ENCODE measurements at places on chromosomes 2 and 18.

GRCh38 chr18:31386741-31387140 lies 10.2 kb downstream of the DSG4 start:
- no peak overlapping the region for H3K27ac ChIP-seq
- no peaks in the 10 kb centered on the region for H3K36me3 ChIP-seq
- H3K4me3 ChIP-seq, result no peak overlapping the region
- H3K27me3 ChIP-seq, result no peaks in the 10 kb centered on the region
- no peak for DNase-seq

GRCh38 chr18:78641689-78642231 lies 337.9 kb upstream of the SALL3 start:
- no peak overlapping the region for H3K27ac ChIP-seq
- H3K36me3 ChIP-seq, result no peaks in the 10 kb centered on the region

- no peak overlapping the region for H3K4me3 ChIP-seq
- no peaks in the 10 kb centered on the region for H3K36me3 ChIP-seq
- H3K27me3 ChIP-seq, result no peaks in the 10 kb centered on the region
- DNase-seq, result no peak
Observed at GRCh38 chr18:22424565-22424963, 6.8 kb upstream of the CTAGE1 start.

DNA sequence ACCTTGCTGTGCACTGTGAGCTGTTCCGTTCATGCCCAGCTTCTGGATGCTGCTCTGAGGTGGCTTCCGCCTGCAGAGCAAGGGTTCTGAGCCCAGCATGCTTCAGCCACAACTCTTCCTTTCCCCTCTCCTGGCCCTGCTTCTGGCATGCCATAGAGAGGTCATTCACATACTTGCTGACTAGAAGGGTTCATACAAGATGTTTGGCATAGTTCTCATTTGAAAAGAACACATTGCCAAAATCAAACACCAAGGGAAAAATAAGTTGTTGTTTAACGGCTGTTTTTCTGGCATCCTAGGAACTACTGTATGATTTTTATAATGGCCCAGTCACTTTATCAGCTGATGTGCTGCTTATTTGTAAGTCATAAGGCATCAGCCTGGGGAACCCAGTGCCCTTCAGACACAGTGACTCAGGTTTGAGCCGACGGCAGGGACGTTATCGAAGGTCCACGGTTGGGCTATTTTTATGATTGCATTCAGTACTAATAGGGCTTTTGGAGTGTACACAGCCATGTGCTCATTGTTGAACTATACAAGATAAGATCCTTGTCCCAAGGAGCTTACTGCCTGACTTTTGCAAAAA lies 53.9 kb upstream of the CTAGE1 start:
- H3K27me3 ChIP-seq, result no peaks in the 10 kb centered on the region
- no peaks in the 10 kb centered on the region for H3K4me1 ChIP-seq
- no peaks in the 10 kb centered on the region for H3K36me3 ChIP-seq
- no peak overlapping the region for H3K4me3 ChIP-seq

- no peak overlapping the region for H3K4me3 ChIP-seq
- no peak overlapping the region for H3K27ac ChIP-seq
- H3K36me3 ChIP-seq, result no peaks in the 10 kb centered on the region
- peaks cover 24% of the 10 kb centered on the region for H3K4me1 ChIP-seq
- H3K27me3 ChIP-seq, result no peaks in the 10 kb centered on the region
- no peak for DNase-seq
Observed at GRCh38 chr2:28080911-28081310, 190.4 kb downstream of the BABAM2 start.

DNA sequence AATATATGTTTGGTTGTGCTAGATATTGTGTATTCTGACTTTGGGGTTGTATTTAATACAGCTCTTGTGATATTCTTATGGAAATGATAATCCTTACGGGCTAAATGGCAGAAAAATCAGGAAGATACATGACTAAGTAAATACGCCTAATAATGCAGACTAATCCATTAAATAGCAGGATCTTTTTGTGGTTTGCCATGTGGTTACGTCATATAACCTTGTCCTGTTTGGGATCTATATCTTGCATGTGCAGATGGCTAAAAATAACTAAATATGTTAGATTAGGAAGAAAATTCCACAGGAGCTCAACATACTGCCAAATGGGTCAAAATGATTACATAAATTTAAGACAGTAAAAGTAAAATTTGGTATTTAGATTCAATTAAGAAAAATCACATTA lies 83.0 kb downstream of the NEB start:
- H3K4me3 ChIP-seq, result no peak overlapping the region
- no peak for DNase-seq
- peaks cover 3% of the 10 kb centered on the region for H3K4me1 ChIP-seq
- no peaks in the 10 kb centered on the region for H3K36me3 ChIP-seq

DNA sequence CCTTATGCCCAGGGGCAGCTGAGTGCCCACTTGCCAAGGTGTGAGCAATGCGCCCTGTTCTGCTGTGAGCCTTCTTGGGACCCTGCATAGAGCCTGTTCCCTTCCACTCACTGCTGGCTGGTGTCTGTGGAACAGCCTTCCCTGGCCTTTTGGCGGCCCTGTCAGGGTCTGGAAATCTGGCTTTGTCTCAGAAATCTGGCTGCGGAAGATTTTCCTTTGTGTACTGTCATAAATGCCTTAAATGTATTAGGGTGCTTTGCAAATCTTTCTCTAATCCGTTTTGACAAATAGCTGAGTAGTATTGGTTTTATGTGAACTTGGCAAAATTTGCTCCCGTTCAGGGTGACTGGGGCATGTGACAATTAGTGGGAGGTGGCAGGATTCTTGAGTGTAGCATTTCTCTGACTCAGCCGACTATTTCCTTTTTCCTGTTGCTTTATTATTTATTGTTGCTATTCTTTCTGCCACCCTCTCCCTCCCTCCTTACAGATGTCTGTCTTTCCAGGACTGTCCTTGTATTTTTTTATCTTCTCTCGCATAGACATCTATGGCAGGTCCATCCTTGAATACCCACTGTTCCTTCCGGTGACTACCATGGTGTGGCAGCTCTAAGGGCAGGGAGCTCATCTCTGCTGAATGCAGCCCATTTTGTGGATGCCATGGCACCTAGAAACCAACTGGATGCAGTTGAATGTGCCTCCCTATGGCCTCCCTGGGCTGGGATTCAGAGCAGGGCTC lies 41.8 kb downstream of the LDLRAD4 start:
- no peaks in the 10 kb centered on the region for H3K27me3 ChIP-seq
- H3K4me3 ChIP-seq, result no peak overlapping the region
- H3K4me1 ChIP-seq, result peaks cover 20% of the 10 kb centered on the region
- no peak overlapping the region for H3K27ac ChIP-seq

- H3K4me1 ChIP-seq, result peaks cover 29% of the 10 kb centered on the region
- no peak for DNase-seq
- H3K36me3 ChIP-seq, result no peaks in the 10 kb centered on the region
Observed at GRCh38 chr2:207321514-207321913, 155.8 kb upstream of the KLF7 start.

DNA sequence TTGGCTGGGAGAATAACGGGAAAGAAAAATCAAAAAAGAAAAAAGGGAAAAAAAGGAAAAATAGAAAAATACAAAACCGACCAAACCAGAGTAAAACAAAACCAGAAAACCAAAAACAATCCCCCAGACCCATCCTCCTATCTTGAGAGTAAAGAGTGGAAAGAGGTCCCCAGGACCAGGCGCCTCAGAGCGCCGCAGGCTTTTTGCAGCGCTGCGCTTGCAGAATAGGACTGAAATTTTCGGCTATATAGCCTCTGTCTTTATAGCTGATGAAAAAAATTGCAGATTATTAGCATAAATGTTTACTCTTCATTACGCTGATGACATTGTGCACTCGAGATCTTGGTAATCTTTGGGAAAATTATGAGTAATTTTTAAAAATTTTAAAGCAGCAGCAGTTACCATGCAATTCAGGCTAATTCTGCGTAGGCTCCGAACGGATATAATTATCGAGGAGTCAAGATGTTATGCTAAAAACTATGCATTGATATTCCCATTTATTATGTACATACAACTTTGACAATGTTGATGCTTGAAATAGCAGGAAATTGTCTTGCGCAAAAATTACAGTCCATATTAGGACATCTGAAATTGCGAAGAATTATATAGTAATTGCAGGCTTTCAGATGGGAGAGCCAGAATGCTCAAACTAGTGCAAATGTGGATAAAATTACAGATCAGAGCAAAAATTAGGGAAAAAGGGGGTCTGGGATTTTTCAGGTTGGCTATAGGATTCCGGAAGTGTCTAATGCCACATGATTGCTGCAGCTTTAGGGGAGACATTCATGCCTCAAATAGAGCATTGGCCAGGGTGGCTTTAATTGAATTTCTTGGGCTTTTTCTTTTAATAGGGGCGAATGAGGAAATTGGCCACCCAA lies 8.3 kb downstream of the DLX1 start:
- peaks cover 3% of the 10 kb centered on the region for H3K36me3 ChIP-seq
- DNase-seq, result no peak
- H3K27me3 ChIP-seq, result peaks cover 89% of the 10 kb centered on the region
- H3K4me1 ChIP-seq, result peaks cover 21% of the 10 kb centered on the region
- H3K27ac ChIP-seq, result peak overlapping the region; percentile 46
- peak overlapping the region; percentile 7 for H3K4me3 ChIP-seq

- no peak for DNase-seq
- no peaks in the 10 kb centered on the region for H3K36me3 ChIP-seq
- H3K4me3 ChIP-seq, result peak overlapping the region; percentile 71
- H3K4me1 ChIP-seq, result peaks cover 5% of the 10 kb centered on the region
Observed at GRCh38 chr2:85132397-85132796, 795 bp upstream of the TCF7L1 start.

DNA sequence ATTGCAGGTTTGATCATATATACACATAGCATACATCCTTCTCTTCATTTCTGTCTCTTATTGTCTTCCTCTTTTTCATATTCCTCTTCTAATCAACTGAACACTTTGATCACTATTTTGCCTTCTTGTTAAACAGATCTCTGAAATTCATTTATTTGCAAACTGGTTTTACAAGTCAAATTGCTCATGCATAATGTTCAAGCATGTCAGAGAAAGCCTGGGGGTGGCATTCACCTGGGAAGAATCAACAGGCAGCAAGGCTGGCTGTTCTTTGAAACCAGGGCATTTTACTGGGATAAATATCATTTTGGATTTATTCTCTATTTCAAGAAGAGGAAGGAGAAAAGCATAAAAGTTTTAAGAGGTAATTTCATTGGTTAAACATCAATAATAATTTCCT lies 66.9 kb upstream of the LRATD1 start:
- no peaks in the 10 kb centered on the region for H3K4me1 ChIP-seq
- no peaks in the 10 kb centered on the region for H3K36me3 ChIP-seq
- H3K27me3 ChIP-seq, result no peaks in the 10 kb centered on the region
- no peak overlapping the region for H3K27ac ChIP-seq
- DNase-seq, result no peak

DNA sequence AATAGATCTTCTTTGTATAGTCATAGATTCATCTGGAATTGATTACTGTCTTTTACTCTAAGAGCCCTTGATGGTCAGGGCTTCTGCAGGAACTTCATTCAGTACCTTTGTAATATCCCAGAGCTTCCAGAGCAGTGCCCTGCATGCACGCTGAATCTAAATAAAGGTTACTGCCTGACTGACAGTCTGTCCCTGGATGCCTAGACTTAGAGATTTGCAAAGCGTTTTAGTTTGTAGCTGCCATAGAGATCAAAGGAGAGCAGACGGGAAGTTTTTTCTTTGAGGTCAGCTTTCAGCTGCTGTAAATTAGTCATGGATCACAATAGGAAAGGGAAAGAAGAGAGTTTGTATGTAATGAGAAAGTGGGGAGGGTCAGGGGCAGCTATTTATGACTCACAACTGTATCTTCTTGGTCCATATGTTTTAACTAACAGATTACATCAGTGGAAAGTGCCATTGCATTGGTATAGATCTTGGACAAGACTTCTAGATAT lies 45.2 kb upstream of the NYAP2 start:
- H3K27ac ChIP-seq, result no peak overlapping the region
- no peaks in the 10 kb centered on the region for H3K36me3 ChIP-seq
- DNase-seq, result no peak
- no peaks in the 10 kb centered on the region for H3K4me1 ChIP-seq
- H3K4me3 ChIP-seq, result no peak overlapping the region

DNA sequence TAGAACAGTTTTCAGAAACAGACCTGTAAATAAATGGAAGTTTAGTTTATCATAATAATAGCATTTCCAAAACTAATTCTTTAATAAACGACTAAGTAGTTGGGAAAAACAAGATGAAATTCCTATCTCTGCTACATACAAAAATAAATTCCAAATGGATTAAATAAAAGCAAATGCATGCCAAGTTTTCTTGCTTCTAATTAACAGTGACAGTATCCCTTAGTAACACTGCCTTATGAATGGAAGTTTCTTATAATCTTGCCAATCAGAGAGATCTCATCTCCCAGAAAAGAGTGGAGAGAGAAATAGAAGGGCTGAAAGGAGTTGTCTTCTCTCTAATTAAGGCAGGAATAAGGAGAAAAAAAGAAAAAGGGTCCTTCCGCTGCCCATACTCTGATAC lies 133.9 kb downstream of the GFPT1 start:
- peaks cover 26% of the 10 kb centered on the region for H3K27me3 ChIP-seq
- DNase-seq, result no peak
- no peak overlapping the region for H3K4me3 ChIP-seq
- no peak overlapping the region for H3K27ac ChIP-seq
- no peaks in the 10 kb centered on the region for H3K4me1 ChIP-seq

DNA sequence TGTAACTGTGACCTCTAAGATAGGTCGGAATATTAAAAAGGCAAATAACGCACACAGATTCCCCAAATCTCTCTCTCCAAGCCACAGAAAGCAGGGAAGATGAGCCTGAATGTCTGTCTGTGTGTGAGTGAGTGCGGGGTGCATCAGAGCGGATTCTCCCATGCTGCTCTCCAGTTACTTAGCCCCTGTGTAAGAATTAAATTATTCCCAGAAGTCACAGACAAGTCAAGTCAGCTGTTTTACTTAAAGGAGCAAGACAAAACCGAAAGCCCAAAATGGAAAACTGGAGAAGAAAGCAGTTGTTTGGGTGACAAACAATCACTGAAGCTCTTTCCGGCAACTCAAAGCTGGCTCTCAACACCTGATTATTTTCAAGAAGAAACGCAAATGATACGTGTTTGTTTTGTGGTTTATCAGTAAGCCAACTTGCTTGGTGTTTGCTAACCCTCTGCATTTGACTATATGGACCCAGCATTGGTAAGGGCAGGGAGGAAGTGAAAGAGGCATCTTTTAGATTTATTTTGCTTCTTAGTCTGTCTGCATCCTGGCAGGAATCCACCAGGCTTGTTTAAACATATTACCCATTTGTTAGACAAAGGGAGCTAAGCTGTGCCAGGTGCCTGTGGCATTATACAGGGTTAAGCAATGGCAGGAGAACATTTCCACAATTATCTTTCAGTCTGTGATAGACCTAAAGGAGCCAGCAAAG lies 121.5 kb upstream of the CREB1 start:
- no peak overlapping the region for H3K27ac ChIP-seq
- peaks cover 6% of the 10 kb centered on the region for H3K4me1 ChIP-seq
- H3K36me3 ChIP-seq, result no peaks in the 10 kb centered on the region
- H3K27me3 ChIP-seq, result no peaks in the 10 kb centered on the region
- H3K4me3 ChIP-seq, result no peak overlapping the region

GRCh38 chr2:239824866-239825704 lies 200.1 kb downstream of the NDUFA10 start:
- no peaks in the 10 kb centered on the region for H3K4me1 ChIP-seq
- no peaks in the 10 kb centered on the region for H3K36me3 ChIP-seq
- DNase-seq, result no peak
- no peak overlapping the region for H3K4me3 ChIP-seq
- no peaks in the 10 kb centered on the region for H3K27me3 ChIP-seq
- no peak overlapping the region for H3K27ac ChIP-seq

Measured in T-helper 2 cell treated with Interferon-gamma antibody and Interleukin-4, amounts not matched to agents 5 μg/mL and 100 μg/mL, for 36 hours (primary cell).